Pancreas (tissue), 10 donors: ENCODE measurements at places on chromosomes 11 and 22. TPM values are rescaled to one million over a fixed set of nuclear protein-coding genes. Genes with fewer than 3 reads are reported as not detected.

GRCh38 chr22:45067731-45068130 is 57.9 kb upstream of the PHF21B start:
- DNase-seq: no peak

- no peak for DNase-seq
These were observed 11.1 kb upstream of the MICAL2 start for GRCh38 chr11:12099132-12099873.

DNA sequence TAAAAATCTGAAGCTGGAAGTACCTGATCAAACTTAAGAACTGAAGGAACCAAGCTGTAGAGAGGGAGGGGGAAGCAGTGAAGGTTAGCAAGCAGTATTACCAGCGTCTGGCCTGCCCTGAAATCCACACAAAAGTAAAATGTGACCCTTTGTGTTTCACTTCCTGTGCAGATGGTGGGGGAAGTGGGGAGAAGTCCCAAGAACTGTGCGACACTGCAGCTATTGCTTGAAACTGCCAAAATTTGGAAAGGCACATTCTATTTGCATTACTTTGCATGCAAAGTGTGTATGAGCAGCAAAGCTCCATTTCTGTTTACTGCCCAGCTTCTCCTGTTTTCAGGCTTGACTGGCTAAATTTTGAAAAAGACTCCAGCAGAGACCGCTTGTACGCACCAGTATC is 72.1 kb upstream of the BMAL1 start:
- no peak for DNase-seq

DNA sequence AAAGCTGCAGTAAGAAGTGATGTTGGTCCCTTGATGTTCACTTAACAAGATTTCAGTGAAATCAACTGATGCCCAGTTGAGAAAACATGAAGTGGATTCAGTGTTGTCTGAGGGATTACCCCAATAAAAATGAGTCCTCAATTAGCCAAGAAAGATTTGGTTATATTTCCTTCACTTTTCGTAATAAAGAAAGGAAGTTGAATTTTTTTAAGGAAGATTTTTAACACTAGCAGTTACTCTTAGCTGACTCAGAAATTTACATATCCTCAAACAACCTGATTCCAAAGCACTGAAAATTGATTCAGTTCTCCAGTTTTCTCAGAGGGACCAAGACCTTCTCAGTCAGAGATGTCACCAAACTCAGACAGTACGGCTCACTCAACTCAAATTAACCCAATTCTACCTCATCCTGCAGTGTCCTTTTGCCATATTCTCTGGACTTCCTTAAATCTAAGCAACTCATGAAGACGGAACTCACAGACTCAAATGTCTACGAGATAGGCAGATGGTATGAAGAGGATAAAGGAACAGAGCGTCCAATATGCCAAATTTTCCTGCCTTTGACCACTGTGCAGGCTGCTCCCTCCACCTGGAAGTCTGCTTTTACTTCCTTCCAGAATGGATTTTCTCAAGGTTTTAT is 22.8 kb downstream of the SLC5A4 start:
- DNase-seq: no peak

The SAA4 gene
- total RNA-seq: not detected

The GGTLC3 gene
- not detected for total RNA-seq

The PVALB gene
- not detected for total RNA-seq

The MYOD1 gene
- total RNA-seq: not detected
